ENCODE measurements at places on chromosomes 3 and 15.

DNA sequence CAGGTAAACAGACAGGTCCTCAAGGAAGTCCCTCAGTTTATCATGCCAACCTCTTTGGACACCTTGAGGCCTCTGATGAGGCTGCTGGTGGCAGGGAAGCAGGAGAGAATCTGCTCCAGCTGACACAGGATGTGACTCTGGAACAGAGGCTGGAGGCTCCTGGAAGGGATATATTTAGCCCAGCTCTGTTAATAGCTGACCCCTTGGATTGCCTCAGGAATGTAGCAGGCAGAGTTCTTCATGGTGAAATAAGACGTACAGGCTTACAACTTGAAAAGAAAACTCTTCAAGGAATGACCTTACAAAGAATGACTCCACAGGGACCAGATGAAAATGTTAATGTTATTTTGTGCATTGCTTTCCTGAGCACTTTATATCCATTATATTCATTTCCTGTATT lies 90.5 kb downstream of the AQP9 start:
- no peak for DNase-seq

DNA sequence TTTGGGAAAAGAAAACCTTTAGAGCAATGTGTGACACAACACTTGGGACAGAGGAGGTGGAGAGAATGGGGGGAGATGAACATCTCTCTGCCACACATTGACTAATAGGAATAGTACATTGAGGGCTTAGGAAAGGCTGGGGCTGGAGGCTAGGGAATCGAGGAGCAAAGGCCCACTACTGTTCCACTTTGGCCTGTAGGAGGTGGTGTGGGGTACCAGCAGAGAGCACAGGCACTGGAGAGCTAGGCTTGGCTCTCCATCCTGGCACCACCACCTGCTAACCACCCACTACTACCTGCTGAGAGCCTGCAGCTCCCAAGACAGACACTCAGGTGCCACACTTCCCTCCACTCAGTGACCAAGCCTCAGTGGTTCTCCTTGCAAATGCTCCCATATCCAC lies 19.4 kb downstream of the CCDC32 start:
- DNase-seq, result no peak

DNA sequence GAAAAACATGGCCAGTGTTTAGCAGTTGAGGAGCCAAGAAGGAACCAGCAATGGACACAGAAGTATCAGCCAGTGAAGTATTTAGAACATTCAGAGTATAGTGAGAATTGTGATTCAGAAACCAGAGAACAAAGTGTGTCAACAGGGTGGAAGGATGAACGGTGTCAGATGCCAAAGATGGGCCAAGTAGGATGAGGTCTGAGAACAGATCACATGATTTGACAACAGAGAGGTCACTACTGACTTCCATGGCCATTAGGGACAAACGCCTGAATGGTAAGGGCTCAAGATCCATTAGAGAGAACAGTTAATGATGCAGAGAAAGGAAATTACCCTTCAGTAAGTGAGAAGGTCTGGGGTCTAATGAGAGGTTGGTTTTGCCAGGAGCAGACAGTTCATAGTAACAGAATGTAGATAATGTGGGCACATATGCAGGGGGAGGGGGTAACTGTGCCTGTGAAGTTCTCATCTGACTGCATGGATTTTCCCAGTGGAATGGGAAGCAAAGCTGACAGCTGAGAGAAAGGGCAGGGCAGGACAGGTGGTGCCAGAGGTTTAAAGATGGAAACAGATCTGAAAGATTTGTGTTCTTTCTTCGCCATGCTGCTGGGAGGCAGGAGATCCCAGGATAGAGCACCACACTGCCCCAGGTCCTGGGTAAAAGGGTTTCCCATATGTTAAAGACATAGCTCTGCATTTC lies 4.8 kb upstream of the ACAD9 start:
- DNase-seq, result no peak

DNA sequence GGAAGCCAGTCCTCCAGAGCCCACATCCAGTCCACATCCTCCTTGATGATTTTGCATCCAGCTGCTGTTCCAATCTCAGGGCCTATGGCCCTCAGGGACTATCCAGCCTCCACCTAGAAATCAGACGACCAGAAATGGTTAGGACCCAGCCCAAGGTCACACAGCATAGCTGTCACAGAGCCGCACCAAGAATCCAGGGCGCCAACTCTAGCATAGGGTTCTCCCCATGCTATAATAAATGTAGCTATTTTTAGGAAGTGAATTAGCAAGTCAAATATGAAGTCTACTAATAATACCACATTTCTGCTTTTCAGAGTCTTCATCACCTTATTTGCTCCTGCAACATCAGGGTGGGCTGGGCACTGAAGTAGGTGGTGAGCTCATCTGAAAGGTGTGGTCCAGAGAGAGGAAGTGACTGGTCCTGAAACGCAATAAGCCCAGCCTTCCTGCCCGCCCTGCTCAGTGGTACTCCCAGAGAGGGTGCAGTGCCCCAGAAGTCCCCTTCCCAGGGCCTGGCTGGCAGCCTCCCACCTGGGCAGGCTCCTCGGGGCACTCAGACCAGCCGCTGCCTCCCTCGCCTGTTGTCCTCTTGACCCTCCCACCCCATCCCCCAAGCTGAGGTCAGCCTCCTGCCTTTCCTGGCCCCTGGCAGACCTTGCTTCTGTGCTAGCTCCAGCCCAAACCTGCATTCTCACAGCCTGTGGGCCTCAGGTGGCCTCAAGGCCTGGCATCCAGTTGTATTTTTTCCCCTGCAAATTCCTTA lies 17.6 kb upstream of the CYP11A1 start:
- no peak for DNase-seq

- DNase-seq, result peak; percentile 33
These were observed 81.9 kb upstream of the PLXND1 start for GRCh38 chr3:129688271-129688895.

All from NCI-H2029 treated with DMSO at 0.1 percent for 48 hours (cell line).